ENCODE measurements at places on chromosomes 2 and 18. TPM values are rescaled to one million over a fixed set of nuclear protein-coding genes. Genes with fewer than 3 reads are reported as not detected.

GRCh38 chr2:42863751-42864150, 71.4 kb upstream of the HAAO start:
- no peak for DNase-seq
- no peak overlapping the region for H3K27ac ChIP-seq
- H3K4me1 ChIP-seq: peaks cover 15% of the 10 kb centered on the region
- no peaks in the 10 kb centered on the region for H3K36me3 ChIP-seq

The DCDC2C gene
- total RNA-seq: not detected

DNA sequence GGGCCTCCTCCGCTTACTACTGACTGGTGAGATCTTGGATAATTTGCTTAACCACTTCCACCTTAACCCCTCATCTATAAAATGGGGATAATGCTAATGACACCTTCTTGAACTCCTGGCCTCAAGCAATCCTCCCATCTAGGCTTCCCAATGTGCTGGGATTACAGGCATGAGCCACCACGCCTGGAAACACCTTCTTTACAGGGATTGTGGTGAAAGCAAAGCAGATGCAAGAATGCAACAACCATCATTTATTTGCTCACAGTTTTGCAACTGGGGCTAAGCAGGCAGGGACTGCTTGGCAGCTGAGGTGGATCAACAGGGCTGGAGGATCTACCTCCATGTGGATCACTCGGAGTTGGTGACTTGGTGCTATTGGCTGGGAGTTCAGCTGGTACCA, 76.2 kb upstream of the ZNF532 start:
- H3K36me3 ChIP-seq: no peaks in the 10 kb centered on the region
- DNase-seq: no peak
- H3K4me3 ChIP-seq: no peak overlapping the region
- H3K4me1 ChIP-seq: peaks cover 39% of the 10 kb centered on the region
- H3K27ac ChIP-seq: peak overlapping the region; percentile 52
- no peaks in the 10 kb centered on the region for H3K27me3 ChIP-seq

The PTPN4 gene
- 35.4 TPM for total RNA-seq

- H3K36me3 ChIP-seq: peaks cover 67% of the 10 kb centered on the region
- peak within 1 kb of the TSS; percentile 87 for H3K27ac ChIP-seq
- DNase-seq: peak; percentile 95
- peaks cover 36% of the 10 kb centered on the region for H3K4me1 ChIP-seq
- H3K4me3 ChIP-seq: peak within 1 kb of the TSS; percentile 100
Measured at GRCh38 chr2:219176818-219177551, at the start of gene CNPPD1. TSS of gene CNPPD1 (minus strand) at chr2:219176925. CDS start at chr2:219176828, 97 bp downstream.

The REG1B gene
- total RNA-seq: 0.38 TPM

DNA sequence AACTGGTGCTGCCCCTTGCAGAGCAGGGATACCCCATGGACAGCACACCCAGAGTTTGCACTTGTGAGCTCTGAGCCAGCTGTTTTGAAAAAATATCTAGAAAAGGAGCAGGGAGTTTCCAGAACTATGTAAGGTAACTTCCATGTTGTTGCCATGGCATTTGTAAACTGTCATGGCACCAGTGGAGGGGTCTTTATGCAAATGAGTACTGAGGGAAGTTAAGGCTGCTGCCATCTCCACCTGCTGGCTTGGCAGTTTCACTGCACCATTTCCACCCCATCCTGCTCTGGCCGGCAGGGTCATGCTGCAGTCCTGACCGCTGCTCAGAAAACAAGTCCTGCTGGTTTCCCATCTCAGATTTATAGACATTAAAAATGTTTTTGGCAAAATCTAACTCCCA, 52.3 kb upstream of the SNTG2 start:
- H3K27me3 ChIP-seq: no peaks in the 10 kb centered on the region
- no peaks in the 10 kb centered on the region for H3K4me1 ChIP-seq
- H3K4me3 ChIP-seq: no peak overlapping the region
- H3K36me3 ChIP-seq: no peaks in the 10 kb centered on the region
- H3K27ac ChIP-seq: no peak overlapping the region

DNA sequence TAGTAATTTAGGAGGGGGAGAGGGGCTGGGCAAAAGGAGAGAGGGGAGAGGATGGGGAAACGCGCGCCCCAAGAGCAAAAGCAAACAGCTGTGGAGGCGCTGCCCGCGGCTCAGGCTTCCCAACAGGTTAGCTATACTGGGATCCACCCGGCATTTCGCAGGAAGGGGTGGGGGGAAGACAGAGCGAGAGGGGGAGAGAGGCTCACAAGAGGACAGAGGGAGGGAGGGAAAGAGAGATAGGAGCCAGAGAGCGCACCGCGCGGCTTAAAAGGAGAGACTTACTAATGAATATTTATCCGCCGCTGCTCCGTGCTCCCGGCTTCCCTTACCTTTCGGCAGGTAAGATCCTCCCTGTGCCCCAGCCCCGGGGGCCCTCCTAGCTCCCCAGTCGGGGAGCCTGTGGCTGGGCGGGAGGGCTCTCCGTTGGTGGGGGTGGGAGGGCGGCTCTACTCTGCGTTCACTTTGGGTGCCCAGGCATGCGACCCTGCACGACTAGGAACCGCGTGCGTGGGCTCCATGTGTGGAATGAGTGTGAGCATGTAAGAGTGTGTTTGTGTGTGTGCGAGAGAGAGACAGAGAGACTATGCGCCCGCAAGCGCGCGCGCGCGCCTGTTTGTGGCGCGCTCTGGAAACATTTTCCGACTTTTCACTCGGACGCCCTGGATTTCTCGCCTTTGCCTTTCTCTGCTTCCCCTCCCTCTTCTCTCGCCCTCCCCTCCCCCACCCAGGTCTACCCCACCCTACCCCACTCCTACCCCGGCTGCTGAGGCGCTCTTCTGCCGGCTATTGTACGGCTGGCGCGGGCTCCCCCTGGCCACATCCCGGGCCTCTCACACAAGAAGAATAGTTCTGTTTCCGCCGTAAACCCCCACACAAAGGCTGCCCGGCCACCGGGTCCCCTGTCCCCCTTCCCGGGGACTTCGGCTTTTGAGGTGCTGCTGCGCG, 7.2 kb upstream of the SIX3 start:
- H3K27ac ChIP-seq: no peak overlapping the region
- no peaks in the 10 kb centered on the region for H3K27me3 ChIP-seq
- H3K36me3 ChIP-seq: no peaks in the 10 kb centered on the region
- H3K4me3 ChIP-seq: peak overlapping the region; percentile 55
- DNase-seq: no peak
- H3K4me1 ChIP-seq: peaks cover 17% of the 10 kb centered on the region

Measured in psoas muscle (tissue), 8 donors.